ENCODE measurements at places on chromosomes 16 and 17.

DNA sequence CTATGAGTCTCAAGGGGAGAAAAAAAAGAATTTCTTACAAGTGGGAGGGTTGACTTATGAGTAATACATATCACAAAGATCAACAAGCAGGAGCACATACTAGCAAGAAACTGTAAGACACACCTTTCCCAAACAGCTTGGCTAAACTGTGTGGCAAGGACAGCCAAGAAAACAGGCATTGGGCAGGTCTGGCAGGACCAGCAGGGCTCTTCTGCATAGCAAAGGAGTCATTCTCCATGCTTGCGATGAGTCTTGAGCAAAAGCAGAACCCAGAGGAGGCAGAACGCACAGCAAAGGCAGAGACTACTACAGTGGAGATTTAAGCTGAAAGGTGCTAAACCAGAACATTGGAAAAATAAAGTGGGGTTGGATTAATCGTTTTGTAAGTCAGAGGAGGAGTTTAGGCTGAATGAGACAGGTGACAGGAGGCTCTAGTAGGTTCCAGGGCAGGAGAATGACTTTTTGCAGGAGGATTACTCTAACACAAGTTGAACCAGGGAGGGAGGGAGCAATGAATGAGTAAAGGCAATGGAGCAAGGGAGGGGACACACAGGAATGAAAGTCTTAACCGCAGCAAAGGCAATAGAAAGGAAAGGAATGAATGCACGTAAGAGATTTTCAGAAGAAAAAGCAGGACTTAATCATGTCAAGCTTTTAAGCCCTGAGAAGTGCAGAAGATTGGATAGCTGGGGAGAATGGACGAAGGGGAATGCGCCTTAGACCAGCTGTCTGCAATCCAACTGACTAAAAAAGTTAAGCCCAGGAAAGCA lies 2.7 kb downstream of the N4BP1 start:
- peak; percentile 89 for DNase-seq

- no peak for DNase-seq
These were observed 7.2 kb downstream of the SLC38A10 start for GRCh38 chr17:81287741-81288430.

DNA sequence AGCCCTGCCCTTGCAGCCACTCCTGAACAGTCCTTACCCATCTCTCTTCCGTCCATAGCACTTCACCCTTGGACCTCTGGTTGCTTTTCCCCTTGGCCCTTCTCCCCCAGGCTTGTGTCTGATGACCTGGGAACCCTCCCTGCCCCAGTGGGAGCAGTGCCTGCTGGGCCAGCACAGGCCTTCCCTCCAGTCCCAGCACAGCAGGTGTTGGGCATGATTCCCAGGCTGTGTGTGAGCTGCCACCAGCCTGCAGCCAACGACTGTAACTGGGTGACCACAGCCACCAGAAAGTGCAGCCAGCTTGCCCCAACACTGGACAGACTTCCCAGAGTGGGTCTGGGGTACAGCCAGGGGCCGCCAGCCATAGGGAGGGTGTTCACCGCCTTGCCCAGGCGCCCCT lies 30.0 kb downstream of the CRAMP1 start:
- DNase-seq: no peak

GRCh38 chr17:33637534-33637933 lies 344.4 kb upstream of the ASIC2 start:
- DNase-seq: no peak

DNA sequence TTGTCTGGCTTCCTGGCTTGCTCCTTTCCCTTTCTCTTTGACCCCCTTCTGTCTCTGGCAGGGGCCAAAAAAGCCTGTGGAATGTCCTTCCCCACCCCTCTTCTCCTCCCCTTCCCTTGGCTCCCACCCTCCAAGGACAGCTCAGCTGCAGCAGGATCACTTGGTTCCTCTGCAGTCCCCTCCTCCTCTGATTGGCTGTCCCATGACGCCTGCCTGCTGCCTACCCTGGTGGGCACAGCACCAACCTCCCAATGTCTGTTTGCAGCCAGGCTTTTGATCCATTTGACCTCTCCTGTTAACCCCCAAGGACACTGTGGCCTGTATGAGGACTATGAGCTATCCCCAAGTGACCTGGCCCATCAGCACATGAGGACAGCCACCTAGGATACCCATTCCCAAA lies 14.8 kb upstream of the MTMR4 start:
- DNase-seq: no peak

DNA sequence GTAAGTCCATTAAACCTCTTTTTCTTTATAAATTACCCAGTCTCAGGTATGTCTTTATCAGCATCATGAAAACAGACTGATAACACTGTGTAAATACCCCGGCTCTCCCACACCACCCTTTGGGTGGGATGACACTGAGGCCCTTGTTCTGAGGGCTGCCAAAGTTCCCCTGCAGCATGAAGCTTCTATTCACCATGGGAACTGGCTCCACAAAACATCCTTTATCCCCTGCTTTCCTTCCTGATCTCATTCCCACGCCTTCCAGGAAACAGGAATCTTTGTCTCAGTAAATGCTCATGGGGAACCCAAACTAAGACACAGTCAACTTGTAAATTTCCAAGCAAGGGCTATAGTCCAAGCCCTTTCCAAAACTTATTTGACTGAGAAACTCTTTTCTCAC lies 88.4 kb downstream of the ABCC12 start:
- DNase-seq: no peak

- no peak for DNase-seq
These were observed 57.4 kb upstream of the NKD1 start for GRCh38 chr16:50490828-50491227.

- DNase-seq: no peak
These were observed 1.3 kb upstream of the MPG start for GRCh38 chr16:76535-77272.

- DNase-seq: peak; percentile 98
These were observed 28.3 kb upstream of the APPBP2 start for GRCh38 chr17:60554377-60554788.

- DNase-seq: no peak
These were observed 6.6 kb downstream of the OGFOD1 start for GRCh38 chr16:56457927-56458470.

DNA sequence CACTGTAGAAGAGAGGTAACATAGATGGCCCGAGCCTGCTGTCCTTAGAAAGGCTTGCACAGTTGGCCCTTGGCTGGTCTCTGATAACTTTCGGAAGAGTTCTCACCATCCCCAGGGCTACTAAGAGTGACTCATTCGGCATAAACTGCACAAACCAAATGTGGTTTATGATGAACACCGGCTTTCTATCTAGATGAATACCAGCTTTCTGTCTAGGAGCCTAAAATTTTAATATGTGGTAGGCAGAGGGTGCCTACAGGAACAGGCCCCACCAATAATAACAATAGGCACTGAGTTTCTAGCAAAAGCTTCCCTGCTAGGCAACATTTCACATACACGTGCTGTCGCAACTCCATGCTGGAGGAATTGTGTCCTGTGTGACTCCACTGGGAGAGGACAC lies 15.4 kb downstream of the CNOT1 start:
- DNase-seq: no peak

DNA sequence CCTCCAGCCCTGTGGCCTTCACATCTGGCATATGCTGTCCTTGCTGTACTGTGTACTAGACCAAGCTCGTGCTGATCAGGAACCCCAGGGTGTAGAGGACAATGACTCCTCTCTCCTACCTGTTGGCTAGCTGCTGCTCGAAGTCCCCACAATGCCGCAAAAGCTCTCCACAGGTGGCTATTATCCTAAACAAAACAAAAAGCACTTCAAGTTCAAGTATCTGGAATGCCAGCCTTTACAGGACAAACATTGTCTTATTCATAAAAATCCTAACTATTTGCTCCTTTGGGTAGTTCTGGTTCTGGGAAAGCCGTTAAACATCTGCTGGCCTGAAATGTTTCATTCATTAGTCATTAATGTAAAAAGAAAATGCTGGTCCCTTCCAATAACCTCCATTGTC lies 42.8 kb downstream of the COG7 start:
- no peak for DNase-seq

- DNase-seq: no peak
These were observed 9.3 kb upstream of the IRX5 start for GRCh38 chr16:54921206-54921824.

GRCh38 chr16:24074574-24074973 lies 181.6 kb upstream of the CACNG3 start:
- no peak for DNase-seq

All from retinal pigment epithelial cell (primary cell).